A549 treated with AZD2906 at 1 μM for 4 hours (cell line): ENCODE measurements at places on chromosomes 7 and 10. TPM values are rescaled to one million over a fixed set of nuclear protein-coding genes. Genes with fewer than 3 reads are reported as not detected.

Gene UTF1
- not detected in 5 replicates for total RNA-seq

Gene RARRES2
- not detected in 5 replicates for total RNA-seq

Gene HOXA7
- 5.0 to 5.3 TPM (median 5.2 TPM) in 5 replicates for total RNA-seq

Gene SLC16A12
- total RNA-seq = 0.45 to 1.2 TPM (median 0.93 TPM) in 5 replicates

Gene FAM237B
- total RNA-seq = 0.02 to 0.10 TPM (median 0.05 TPM) in 5 replicates

Gene RGR
- not detected in 5 replicates for total RNA-seq

Gene TMEM209
- 12.0 to 17.1 TPM (median 13.9 TPM) in 5 replicates for total RNA-seq

Gene FBXO24
- total RNA-seq = 0.22 to 0.35 TPM (median 0.24 TPM) in 5 replicates

Gene SGMS1
- 50.3 to 60.2 TPM (median 58.4 TPM) in 5 replicates for total RNA-seq

Gene ANXA11
- 145 to 213 TPM (median 201 TPM) in 5 replicates for total RNA-seq

Gene TMEM213
- not detected in 5 replicates for total RNA-seq

Gene CALHM1
- total RNA-seq = 0.02 TPM in 1 of 5 replicates, not detected in the others

Gene OR6B1
- total RNA-seq = not detected in 5 replicates

Gene RBP4
- 5.6 to 10.8 TPM (median 9.0 TPM) in 5 replicates for total RNA-seq

Gene UCMA
- total RNA-seq = not detected in 5 replicates

Gene CDH23
- 1.8 to 3.0 TPM (median 2.7 TPM) in 5 replicates for total RNA-seq

Gene TMEM178B
- 1.1 to 1.5 TPM (median 1.3 TPM) in 5 replicates for total RNA-seq
